Left ventricle myocardium inferior (tissue), 1 donor: ENCODE measurements at places on chromosomes 13 and 19. TPM values are rescaled to one million over a fixed set of nuclear protein-coding genes. Genes with fewer than 3 reads are reported as not detected.

Gene PSG5
- not detected for total RNA-seq

Gene ZNF653
- 4.2 TPM for total RNA-seq

Gene ATP4B
- not detected for total RNA-seq

Gene LAIR1
- 5.1 TPM for total RNA-seq

Gene PSG6
- total RNA-seq, result not detected

Gene WDR88
- total RNA-seq, result not detected

Gene PSG4
- total RNA-seq, result not detected

Gene GAPDHS
- not detected for total RNA-seq

Gene RASGRP4
- 1.5 TPM for total RNA-seq

Gene DENND1C
- 1.2 TPM for total RNA-seq

Gene KIR3DL3
- not detected for total RNA-seq

DNA sequence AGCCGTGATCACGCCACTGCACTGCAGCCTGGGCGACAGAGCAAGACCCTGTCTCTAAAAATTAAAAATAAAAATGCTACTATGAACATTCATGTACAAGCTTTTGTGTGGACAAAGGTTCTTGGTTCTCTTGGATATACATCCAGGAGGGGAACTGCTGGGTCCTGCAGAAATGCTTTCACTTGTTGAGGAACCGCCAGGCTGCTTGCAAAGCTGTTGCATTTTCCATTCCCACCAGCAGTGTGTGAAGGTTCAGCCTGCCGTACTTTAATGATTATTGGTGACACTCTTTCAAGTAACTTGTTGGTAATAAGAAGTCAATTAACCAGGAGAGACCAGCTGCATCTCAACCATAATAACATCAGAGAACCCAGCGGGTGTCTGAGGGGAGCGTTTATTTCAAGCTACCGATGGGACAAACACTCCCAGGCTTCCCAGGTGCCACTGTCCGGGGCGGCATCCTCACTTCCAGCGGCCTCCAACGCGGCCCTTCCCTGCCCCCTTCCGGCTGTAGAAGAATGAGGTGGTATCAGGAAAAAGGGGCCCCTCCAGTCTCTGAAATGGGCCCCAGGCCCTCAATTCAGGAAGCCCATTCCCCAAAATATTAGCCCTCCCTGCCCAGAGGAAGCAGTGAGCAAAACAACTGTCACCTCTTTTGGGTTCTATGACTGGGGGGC is 15.2 kb upstream of the PPP1R12C start:
- DNase-seq, result no peak

- DNase-seq, result peak; percentile 78
Measured at GRCh38 chr13:113820813-113821651, 42.8 kb downstream of the GAS6 start.

DNA sequence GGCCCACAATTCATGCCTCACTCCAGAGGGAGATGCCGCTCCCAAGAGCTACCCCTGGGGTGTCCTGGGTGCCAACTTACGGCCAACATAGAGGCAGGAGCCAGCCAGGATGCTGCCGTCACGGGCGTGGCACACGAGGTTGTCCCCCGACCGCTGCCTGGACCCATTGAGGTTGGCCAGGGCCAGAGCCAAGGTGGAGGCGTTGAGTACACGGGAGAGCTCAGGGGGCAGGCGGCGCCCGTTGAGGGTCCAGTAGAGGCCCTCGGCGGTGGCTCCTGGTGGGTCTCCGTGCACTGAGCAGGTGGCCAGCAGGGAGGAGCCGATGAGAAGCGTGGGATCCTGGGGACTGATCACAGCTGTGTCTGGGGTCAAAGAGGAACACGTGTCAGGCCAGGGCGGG is 7.1 kb downstream of the CRLF1 start:
- no peak for DNase-seq

DNA sequence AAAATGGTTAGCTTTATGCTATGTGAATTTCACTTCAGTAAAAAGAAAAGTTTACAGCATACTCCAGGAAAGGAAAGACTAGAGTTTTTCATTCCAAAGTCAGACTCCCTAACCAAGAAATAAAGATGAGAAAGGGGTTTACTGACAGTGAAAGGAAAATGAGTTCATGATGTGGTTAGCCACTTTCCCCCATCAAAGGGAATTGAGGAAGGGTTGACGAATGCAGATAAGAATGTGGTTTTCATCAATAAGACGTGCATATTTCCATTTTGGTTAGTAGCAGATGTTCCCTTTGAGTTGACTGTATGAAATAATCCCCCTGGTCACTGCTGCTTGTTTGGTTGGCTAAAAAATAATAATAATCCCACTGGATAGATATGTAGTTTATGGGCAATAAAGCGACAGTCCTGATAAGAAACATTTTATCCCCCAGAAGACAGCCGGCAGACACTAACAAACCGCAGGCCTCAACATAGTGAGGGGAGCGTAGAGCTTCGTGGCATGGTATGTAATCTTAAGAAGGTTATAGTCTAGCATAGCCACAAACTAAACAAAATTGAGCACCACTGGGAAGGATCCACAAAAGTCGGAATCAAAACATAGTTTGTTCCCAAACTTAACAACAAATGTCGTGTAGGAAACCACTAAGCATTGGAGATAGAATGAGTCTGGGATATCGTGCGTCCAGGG is 114.8 kb downstream of the COL4A2 start:
- DNase-seq, result no peak

GRCh38 chr19:17334414-17335409 is at the start of gene ANO8:
ANO8 (minus strand) TSS chr19:17334855; CDS start chr19:17334670, 185 bp downstream.
- peak; percentile 96 for DNase-seq

GRCh38 chr13:110304256-110304655 is 2.7 kb downstream of the COL4A1 start:
- DNase-seq, result no peak
